SK-N-MC (cell line): ENCODE measurements at places on chromosomes 3 and 15.

- no peak for DNase-seq
Measured at GRCh38 chr3:157280786-157281185, 120.8 kb upstream of the CCNL1 start.

GRCh38 chr3:59607656-59608055 lies 557.8 kb upstream of the CFAP20DC start:
- no peak for DNase-seq

GRCh38 chr15:100762913-100763834 lies 116.5 kb upstream of the ALDH1A3 start:
- DNase-seq = no peak

- DNase-seq = no peak
Measured at GRCh38 chr3:144237351-144237750, 265.7 kb downstream of the DIPK2A start.

- DNase-seq = no peak
Measured at GRCh38 chr3:109382588-109382987, 45.2 kb upstream of the DPPA4 start.

GRCh38 chr3:182596676-182597410 lies 196.5 kb upstream of the ATP11B start:
- DNase-seq = no peak

DNA sequence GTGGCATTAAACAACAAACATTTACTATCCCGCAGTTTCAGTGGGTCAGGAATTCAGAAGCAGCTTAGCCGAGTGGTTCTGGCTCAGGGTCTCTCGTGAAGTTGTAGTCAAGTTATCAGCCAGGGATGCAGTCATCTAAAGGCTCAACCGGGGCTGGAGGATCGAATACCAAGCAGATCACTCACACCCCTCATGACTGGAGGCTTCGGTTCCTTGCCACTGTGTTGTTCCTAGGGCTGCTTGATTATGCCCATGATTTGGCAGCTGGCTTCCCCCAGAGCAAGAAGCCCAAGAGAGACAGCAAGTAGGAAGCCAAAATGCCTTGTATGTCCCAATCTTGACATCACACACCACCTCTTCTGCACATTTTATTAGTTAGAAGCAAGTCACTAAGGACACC lies 33.9 kb upstream of the CDCP1 start:
- no peak for DNase-seq
